Kasumi-1 (cell line): ENCODE measurements at places on chromosomes 16 and 17.
A peak's percentile ranks its signal among the peaks of the same experiment; 100 is the strongest.

DNA sequence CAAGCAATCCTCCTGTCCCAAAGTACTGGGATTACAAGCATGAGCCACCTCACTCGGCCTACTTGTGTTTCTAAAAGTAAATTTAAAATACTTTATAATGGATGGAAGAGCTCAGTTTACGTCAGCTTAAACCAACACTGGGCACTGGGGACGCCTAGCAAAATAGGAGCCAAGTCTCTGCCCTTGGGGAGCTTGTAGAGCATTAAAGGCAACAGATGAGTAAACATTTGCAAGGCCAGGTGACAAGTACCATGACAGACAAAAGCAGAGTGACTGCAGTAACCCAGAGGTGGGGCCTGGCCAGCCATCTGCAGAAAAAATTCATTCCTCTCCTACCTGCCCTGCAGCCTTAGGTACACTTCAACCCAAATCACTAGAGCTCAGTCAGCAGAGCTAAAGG lies 12.1 kb upstream of the NLK start:
- no peak for DNase-seq

- no peak for DNase-seq
Measured at GRCh38 chr17:15278380-15278779, 13.3 kb upstream of the PMP22 start.

DNA sequence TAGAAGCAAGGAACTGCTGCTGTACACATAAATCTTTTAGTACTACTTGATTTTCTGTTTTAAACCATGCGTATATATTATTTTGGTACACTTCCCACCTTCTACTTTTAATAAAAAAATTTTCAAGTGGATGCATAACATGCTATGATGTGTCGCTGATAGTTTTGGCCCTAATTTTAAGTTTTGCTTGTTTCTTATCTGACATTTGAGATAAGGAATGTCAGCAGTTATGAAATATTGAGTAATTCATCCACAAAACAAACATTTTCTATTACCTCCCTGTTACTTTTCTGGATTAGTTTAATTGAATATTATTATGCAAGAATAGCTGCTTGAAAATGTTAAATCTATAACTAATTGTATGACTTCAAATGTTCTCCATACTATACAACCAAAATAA lies 35.8 kb downstream of the N4BP1 start:
- DNase-seq, result no peak

- DNase-seq, result peak; percentile 85
Measured at GRCh38 chr16:46712911-46713310, 23.5 kb downstream of the ORC6 start.

DNA sequence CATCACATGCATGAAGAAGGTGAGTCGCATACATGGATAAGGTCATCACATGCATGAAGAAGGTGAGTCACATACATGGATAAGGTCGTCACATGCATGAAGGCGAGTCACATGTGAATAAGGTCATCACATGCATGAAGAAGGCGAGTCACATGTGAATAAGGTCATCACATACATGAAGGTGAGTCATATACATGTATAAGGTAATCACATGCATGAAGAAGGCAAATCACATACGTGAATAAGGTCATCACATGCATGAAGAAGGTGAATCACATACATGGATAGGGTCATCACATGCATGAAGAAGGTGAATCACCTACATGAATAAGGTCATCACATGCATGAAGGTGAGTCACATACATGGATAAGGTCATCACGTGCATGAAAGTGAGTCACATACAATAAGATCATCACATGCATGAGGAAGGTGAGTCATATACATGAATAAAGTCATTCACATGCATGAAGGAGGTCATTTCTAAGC lies 105.1 kb upstream of the SDK2 start:
- DNase-seq, result no peak
